Right renal pelvis (tissue), 4 donors: ENCODE measurements at places on chromosomes 4 and X. TPM values are rescaled to one million over a fixed set of nuclear protein-coding genes. Genes with fewer than 3 reads are reported as not detected.

DCUN1D4 gene
- polyA plus RNA-seq, result 64.1 TPM

CT47B1 gene
- polyA plus RNA-seq, result not detected

TEX13C gene
- 0.01 TPM for polyA plus RNA-seq

GRCh38 chrX:114774691-114775090, 190.8 kb downstream of the HTR2C start:
- no peak for DNase-seq

DNA sequence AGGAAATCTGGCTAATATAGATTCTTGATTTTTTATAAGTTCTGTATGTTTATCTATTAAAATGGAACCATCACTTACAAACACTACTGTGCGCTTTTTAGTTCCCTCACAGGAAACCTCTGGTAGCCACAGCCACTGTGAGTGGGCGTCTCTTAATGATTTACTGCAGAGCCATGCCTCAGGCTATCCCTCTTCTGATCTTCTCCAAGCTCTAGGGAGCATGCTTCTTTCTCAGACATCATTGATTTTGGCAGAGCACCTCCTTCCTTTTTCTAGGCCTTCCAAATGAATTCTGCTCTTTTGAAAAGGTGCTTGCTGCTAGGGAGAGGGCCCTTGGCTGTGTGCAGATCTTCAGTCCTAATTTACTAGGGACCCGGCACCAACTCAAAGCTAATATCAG, 61.1 kb upstream of the STS start:
- DNase-seq, result no peak
